ENCODE measurements at places on chromosomes 4 and X.

DNA sequence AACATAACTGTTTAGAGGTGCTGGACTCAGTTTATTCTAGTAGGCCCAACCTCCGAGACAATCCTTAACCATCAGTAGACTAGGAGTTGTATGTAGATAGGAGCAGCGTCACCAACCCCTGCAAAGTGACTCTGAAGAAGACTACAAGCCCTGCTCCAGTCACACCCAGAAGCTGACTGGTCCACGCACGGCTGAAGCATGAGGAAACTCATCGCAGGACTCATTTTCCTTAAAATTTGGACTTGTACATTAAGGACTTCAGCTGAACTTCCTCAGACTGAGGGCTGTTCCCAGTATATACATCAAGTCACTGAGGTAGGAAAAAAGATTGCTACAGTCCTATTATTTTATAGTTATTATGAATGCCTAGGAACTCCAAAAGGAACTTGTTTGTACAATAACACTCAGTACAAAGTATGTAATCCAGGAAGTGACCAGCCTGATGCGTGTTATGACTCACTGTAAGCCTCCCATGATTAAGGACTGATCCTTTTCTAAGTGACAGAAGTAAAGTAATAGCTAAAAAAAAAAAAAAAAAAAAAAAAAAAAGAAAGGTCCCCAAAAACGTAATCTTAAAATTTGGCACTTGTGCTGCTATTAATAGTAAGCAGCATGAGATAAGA is 41.6 kb upstream of the UGT2B7 start:
- DNase-seq = peak; percentile 29

GRCh38 chr4:62528874-62529273 is 1328.7 kb downstream of the ADGRL3 start:
- DNase-seq = no peak

- DNase-seq = no peak
Observed at GRCh38 chr4:90977726-90978125, 850.5 kb downstream of the CCSER1 start.

GRCh38 chr4:87236861-87237260 is 16.4 kb upstream of the KLHL8 start:
- DNase-seq = no peak

DNA sequence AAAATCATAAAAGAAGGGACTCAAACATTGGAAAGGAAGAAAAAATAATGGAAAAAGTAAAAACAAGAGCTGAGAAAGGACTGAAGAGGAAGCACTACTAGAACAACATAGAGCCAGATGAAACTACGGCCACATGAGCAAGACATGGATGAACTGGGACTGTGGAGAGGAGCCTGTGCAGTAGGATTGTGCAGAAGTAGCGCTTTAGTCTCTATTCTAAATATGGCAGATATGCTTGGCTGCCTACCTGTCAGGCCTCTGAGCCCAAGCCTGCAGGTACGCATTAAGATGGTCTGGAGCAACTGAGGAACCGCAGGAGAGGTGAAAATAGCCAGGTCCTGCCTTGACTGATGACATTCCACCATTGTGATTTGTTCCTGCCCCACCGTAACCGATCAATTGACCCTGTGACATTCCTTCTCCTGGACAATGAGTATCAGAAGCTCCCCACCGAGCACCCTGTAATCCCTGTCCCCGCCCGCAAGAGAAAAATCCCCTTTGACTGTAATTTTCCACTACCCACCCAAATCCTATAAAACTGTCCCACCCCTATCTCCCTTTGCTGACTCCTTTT is 154.3 kb downstream of the CAMK2D start:
- no peak for DNase-seq

GRCh38 chr4:111633663-111634266 is 511.5 kb upstream of the FAM241A start:
- no peak for DNase-seq

GRCh38 chr4:93066749-93067148 is 761.8 kb upstream of the ATOH1 start:
- no peak for DNase-seq

Data from fibroblast of the conjunctiva (primary cell).